SW 1271 (cell line): ENCODE measurements at places on chromosomes 5 and 9.

DNA sequence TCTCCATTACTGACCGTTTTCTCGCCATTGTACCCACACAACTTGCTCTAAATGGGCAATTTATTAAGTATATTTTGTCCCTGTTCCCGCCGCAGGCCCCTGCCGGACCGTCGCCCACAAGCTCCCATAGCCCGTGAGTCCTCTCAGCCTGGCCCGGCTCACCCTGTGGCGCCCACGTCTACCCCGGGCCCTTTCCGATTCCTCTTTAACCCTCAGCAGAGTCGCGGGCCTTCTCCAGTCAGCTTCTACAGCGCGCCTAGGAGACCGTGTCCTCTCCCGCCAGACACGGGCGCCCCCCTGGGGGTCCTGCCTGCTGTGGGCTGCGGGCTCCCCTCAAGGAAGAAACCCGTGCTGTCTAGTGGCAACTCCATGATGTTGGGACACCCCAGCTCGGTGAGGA is 57.8 kb upstream of the SPATA31E1 start:
- no peak for DNase-seq

- no peak for DNase-seq
Measured at GRCh38 chr9:95004411-95005277, 278.1 kb downstream of the AOPEP start.

GRCh38 chr9:106324053-106324585 is 538.8 kb upstream of the ZNF462 start:
- no peak for DNase-seq

- no peak for DNase-seq
Measured at GRCh38 chr5:133742431-133742988, 130.2 kb upstream of the FSTL4 start.
